ENCODE measurements at places on chromosomes 3 and 15.

DNA sequence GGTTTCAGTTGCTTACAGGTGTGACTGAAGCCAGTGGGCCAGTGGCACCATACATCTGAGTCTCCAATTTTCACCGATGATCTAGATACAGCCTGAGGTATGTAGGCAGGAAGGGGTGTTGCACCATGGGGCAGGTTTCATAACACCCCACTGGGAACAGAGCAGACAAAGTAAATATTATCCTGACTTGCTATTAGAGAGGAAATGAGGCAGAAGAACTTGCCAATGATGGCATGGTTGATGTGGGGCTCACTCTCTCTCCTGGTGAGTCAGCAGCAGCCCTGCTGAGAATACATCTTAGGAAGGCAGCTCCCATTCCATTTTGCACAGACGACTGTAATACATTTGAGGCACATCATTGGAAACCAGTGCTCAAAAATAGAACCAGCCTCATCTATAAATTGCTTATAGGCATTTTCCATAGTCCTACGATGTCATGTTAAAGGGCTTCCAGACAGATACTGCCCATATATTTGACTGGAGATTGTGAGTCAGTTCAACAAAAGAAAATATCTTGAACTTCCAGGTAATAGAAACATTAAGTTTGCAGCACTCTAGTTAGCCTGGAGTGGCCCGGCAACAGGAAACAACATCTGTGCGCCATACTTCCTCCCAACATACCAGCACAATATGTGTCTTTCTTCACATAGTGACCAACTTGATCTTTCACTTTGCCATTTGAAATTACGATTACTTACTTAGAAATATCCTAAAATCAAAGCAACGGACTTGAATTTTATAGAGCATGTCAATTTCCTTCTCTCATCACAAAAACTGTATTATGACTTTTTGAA lies 175.5 kb downstream of the NECTIN3 start:
- DNase-seq: peak; percentile 79

DNA sequence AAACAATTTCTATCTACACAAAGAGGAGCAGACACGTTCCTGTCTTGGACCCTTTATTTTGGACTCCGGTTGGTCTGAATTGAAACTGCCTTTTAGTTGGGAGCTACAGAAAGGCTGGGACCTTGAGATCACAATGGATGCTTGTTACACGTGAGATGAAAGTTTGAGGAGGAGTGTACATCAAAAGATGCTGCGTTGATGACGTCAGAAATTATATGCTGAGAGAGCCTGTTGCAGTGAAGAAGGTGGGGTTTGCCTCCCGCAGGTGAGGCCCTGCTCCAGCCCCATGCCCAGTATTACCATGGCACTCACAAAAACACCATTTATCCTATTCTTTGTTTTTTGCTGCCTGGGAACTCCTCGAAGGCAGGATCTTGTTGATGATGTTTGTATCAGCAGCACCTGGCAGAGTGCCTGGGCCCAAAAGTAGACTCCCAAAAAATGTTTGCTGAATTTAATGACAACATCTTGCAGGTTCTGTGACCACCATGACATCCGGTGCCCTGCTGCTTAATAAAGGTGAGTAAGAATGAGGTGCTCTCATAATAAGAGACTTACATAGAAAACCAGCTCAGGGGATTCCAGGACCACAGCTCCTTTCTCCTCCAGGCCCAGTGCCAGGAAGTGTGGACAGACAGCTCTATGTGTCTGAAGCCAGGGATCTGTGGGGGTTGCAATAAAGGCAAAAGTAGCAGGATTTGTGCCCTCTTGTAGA lies 136.1 kb upstream of the UBE2E1 start:
- no peak for DNase-seq

DNA sequence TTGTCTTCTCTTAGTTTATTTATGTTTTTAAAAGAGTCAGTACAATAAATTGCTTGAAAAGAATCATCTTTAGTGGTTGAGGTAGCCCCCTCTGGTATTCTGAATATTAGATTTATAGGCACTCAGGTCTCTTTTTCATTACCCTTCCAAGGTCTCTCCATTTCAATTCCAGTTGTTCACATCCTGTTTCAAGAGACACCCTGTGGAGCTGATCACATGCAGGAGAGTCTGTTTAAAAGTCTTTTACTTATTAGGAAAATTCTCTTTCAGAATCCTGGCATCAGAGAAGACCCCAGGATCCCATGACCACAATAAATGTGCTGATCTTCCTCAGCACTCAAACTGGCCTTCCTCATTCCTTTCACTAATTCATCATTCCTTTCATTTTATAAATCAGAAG lies 195.7 kb downstream of the ZIC4 start:
- peak; percentile 13 for DNase-seq

- DNase-seq: no peak
Observed at GRCh38 chr3:108450444-108450843, 60.0 kb downstream of the MYH15 start.

GRCh38 chr3:46667061-46667621 lies 26.3 kb downstream of the ALS2CL start:
- no peak for DNase-seq

- DNase-seq: no peak
Observed at GRCh38 chr3:108861401-108861800, 38.8 kb downstream of the TRAT1 start.

GRCh38 chr15:45481135-45481534 lies 41.4 kb downstream of the SLC30A4 start:
- DNase-seq: no peak

DNA sequence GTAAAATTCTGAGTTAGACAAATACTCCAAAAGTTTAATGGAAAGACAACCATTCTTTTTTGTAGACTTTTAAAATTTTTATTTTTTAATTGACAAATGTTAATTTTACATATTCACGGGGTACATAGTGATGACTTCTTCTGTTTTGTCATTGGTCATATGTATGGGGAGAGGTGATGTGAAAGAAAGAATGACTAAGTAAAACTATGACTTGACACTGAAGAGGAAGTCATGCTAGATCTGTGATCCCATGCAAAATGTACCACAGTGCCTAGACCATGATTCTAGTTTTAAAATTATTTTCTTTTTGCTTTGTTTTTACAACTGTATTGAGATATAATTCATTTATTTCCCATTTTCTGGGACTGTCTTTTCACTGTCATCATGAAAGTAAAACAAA lies 281.6 kb downstream of the MBNL1 start:
- no peak for DNase-seq

DNA sequence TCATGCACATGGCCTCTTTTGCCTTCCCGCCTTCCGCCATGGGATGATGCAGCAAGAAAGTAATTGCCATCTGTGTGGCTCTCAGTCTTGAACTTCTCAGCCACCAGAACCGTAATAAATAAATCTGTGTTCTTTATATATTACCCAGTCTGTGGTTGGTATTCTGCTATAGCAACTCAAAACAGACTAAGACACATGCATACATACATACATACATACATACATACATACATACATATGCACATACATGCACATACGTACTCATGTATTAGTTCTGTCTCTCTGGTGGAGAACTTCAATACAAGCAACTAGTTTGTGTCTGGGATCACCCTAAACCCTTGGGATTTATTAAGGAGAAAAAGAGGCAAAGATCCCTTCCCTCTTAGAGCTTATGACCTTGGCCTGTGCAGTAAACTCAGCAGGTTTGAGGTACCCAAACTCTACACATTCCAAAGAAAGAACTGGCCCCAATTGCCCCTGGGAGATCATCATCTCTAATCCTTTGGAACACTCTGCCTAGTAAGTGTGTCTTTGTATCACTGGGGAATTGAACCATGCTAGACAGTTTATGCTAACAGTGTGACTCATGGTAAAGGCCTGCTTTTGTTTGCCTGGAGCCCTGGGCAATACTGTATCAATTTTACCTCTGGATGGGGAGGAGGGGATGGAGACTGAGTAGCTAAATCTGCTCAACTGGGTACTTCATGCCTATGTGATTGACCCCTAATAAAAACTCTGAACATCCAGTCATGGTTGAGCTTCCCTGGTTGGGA lies 115.6 kb upstream of the LMCD1 start:
- DNase-seq: peak; percentile 61

DNA sequence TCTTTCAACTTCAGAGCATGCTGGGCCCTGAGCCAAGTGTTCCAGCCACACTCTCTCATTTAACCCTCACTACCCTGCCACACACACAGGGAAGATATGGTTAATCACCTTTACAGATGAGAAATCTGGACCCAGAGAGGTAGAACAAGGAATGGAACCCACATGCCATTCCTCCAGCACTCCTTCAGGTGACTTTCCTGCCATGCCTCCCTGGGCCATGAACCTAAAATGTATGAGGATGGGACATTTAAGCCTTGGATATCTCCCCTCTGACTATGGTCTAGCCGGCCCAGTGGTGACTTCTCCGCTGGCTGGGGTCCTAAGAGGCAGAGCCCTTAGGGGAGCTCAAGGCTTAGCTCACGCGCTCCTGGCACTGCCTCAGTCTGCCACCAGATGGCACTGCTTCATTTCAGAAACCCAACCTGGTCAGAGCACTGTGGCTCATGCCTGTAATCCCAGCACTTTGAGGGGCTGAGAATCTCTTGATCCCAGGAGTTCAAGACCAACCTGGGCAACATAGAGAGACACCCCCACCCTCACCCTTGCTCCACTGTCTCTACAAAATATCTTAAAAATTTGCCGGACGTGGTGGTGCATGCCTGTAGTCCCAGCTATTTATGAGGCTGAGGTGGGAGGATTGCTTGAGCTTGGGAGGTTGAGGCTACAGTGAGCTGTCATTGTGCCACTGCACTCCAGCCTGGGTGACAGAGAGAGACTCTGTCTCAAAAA lies 2.2 kb upstream of the DCAF1 start:
- peak; percentile 62 for DNase-seq

DNA sequence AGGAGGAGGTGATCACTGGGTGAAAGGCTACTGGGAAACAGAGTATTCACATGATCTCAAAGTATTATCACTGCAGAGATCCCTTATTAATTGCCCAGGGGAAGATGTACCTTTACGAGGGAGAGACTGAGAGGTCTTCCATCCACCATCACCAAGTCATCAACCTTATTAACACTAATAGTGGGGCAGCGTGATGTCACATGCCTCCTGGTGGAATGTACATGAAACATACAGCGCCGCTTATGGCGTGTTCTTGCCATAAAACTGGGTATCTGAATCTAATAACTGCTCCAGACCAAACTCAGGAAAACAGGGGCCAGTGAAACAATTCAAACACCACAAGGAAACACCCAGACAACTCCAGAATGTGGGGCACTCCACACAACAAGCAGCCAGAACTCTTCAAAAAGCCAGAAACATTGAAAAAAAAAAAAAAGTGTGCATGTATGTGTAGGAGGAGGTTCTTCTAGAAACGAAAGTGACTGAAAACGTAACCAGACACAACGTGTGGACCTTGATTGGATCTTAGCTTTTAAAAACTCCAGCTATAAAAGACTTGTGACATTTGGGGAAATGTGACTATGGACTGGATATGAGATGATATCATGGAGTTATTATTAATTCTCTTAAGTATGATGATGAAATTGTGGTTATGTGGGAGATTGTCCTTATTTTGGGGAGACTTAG lies 4.6 kb downstream of the STIMATE start:
- no peak for DNase-seq

DNA sequence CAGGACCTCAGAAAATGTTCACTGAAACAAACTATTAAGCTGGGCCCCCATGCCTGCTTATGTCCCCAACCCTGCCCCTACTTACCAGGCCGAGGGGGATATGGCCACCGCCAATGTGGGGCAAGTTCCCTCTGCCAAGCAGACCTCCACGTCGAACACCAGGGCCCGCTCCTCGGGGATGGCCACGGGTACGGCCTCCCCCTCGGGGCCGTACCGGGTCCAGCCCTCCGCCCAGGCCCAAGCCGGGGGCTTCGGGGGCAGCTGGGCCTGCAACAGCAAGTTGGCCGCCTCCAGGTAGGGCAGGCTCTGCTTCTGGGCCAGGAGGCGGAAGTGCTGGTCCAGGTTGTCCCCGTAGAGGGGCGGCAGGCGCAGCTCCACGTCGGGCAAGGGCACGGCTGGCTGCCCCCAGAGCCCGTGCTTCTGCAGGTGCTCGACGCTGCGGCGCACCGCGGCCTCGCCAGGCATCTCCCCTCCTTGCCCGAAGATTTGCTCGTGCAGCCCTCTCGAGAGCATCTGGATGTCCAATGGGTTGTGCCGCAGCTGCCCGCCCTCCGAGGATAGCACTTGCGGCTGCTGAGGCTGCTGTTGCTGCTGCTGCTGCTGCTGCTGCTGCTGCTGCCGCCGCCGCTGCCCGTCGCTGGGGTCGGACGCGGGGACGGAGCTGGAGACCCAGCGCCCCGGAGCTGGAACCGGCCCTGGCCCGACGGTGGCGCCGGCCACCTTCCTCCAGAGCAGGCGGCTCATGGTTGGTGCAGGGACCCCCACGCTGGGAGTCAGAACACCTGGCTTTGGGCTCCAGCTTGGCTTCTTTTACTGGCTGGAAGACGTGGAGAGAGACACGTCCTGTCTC lies 1.4 kb downstream of the POLG start:
- no peak for DNase-seq

DNA sequence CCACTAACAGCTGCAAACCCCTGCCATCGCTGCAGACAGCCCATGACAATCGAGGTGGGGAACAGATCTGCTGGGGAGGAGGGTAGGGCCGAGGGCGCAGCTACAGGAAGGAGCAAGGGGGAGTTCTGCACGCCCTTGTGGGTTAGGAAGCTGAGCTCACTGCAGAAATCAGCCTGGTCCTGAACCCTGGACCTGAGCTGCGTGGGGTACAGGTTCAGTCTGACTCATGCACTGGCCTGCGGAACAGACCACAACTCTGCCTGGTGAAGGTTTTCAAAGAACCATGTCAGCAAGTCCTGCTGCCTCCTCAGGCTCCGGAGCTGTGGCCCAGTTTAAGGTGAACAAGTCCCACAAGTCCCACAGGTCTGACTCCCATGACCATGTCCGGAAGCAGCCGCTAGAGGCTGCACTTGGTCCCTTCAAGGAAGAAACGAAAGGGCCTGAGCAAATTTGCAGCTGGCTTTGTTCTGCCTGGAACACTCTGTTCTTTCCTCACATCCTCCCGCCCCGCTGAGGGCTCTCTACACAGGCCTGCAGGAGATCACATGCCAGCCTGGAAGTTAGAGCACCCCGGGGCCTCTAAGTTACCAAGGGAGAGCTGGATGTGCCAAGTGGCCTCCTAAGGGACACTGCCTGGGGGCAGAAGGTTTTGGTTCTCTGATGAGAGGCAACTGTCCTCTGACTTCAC lies 49.4 kb upstream of the AKAP13 start:
- DNase-seq: peak; percentile 90

DNA sequence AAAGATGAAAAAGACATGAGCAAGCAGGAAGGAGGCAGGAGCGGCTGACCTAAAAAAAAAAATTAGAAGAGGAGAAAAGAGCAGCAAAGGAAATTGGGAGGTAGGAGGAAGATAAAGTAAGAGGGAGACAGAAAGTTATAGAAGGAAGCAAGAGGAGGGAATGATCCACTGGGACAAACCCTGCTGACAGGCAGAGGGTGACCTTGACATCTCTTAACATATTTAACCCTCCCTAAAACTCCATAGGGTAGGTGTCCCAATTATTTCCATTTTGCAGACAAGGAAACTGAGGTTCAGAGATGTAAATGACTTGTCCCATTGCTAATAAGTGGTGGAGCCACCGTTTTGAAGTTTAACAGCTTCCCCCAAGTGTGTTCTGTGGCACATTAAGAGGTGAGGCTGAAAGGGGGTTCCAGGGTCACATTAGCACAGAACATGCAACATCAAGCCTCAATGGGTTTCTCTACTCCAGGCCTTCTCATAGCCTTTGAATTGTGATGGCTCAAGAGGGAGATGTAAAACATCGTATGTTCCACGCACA lies 37.4 kb upstream of the PRICKLE2 start:
- no peak for DNase-seq

- DNase-seq: no peak
Observed at GRCh38 chr3:52684184-52684583, 1.5 kb downstream of the PBRM1 start.
